AG04450 (cell line): ENCODE measurements at places on chromosomes 2 and 18. TPM values are rescaled to one million over a fixed set of nuclear protein-coding genes. Genes with fewer than 3 reads are reported as not detected.

The CNGA3 gene
- polyA plus RNA-seq: not detected in 2 replicates

The PROC gene
- polyA plus RNA-seq: not detected in 2 replicates

The SF3B6 gene
- 209 and 272 TPM in 2 replicates for polyA plus RNA-seq

The MC4R gene
- polyA plus RNA-seq: 0.06 TPM in 1 of 2 replicates, not detected in the other

The RBM45 gene
- polyA plus RNA-seq: 13.0 and 21.9 TPM in 2 replicates

The DAW1 gene
- polyA plus RNA-seq: 0.12 and 0.25 TPM in 2 replicates

The CHAC2 gene
- 2.4 and 3.6 TPM in 2 replicates for polyA plus RNA-seq

The CASP8 gene
- polyA plus RNA-seq: 17.4 and 20.8 TPM in 2 replicates

The GCG gene
- 0.27 TPM in 1 of 2 replicates, not detected in the other for polyA plus RNA-seq

The ITPRIPL1 gene
- polyA plus RNA-seq: 3.4 and 3.7 TPM in 2 replicates

The RIT2 gene
- not detected in 2 replicates for polyA plus RNA-seq

The DIPK1C gene
- not detected in 2 replicates for polyA plus RNA-seq

The OTOS gene
- polyA plus RNA-seq: not detected in 2 replicates

GRCh38 chr2:21972586-21972985 is 848.8 kb downstream of the TDRD15 start:
- no peak for DNase-seq

- no peak for DNase-seq
Measured at GRCh38 chr2:108825254-108825653, 38.7 kb downstream of the CCDC138 start.

DNA sequence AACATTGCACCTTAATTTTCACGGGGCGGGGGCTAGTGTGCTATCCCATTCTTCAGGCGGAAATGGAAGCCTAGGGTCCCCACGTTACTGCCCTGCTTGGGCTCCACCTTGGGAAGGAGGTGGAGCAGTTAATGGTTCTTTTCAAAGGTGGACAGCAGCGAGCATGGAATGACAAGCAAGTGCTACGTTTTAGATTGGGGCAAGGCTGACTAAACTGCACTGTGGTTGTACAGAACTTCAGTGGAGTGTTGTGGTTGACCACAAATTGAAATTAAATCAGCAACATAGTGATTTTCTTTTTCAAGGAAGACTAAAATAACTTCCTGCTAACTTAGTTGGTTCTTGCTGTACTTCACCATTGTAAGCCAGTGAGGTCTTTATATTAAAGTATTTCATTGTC is 47.0 kb downstream of the CHRNA1 start:
- DNase-seq: no peak

DNA sequence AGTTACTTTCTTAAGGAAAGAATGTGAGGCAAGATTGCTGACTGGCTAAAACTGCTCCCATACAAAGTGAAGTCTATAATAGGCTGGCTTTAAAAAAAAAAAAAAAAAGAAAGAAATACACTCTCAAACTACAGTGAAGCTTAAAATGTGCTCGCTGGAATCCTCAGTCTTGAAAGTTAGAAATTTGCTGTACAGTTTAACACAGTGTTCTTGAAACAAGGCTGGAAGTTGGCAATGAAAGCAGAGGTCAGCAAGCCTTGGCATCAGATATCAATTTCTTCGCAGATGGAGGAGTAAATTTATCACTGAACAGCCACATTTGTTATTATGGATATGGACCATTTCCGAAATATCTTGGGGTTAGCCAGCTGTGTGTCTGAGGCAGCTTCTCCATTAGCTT is 392.9 kb downstream of the ZNF516 start:
- DNase-seq: no peak

GRCh38 chr2:30239308-30239985 is 8.1 kb downstream of the LBH start:
- no peak for DNase-seq

- DNase-seq: no peak
Measured at GRCh38 chr2:165147186-165148045, 56.4 kb downstream of the SCN3A start.

- DNase-seq: no peak
Measured at GRCh38 chr2:88452980-88453582, 588 bp upstream of the FOXI3 start.

- no peak for DNase-seq
Measured at GRCh38 chr2:120547662-120548061, 188.0 kb upstream of the GLI2 start.

DNA sequence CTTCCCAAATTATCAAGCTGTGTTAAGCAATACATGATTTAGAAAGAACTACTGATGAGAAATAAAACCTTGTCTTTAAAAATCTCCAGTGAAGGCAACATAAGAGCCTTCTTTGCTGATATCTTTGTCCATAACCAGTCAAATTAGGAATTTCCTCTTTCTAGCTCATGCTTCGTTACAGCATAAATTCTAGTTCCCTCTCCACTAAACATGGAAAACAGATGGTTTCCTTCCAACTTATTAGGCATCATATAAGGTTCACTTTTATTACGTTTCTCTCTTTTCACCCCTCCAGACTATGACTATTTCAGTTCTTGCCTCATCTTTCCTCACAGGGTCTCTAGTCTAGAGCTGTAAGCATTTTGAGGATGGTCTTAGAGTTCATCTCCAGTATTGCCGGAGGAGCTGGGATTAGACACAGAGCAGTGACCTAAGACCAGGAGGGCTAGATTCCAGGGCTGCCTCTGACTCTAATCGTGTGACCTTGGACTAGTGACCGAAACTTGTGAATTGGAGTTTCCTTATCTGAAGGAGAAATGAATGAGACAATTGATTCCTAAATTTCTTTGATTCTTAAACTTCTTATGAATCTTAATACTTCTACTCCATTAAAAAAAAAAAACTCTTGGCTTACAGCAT is 195.5 kb upstream of the APCDD1 start:
- DNase-seq: no peak

GRCh38 chr2:140242889-140243288 is 1462.7 kb upstream of the NXPH2 start:
- no peak for DNase-seq

DNA sequence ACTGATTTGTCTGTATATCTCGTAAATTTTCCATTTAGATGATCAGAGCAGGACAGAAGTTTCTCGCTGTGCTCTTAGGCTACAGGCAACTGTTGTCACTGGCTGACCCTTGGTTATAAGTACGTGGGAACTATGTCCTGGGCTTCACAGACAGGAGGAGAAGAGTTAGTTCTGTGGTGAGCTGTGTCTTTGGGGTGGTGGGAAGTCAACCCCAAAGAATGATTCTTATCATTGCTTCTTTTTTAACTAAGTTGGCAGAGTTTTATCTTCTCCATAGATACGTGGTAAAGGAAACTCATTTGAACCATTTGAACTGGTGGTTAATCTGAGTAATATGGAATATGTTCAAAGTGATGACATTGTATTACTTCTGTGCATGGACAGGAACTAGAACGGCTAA is 230.6 kb upstream of the EPAS1 start:
- no peak for DNase-seq

DNA sequence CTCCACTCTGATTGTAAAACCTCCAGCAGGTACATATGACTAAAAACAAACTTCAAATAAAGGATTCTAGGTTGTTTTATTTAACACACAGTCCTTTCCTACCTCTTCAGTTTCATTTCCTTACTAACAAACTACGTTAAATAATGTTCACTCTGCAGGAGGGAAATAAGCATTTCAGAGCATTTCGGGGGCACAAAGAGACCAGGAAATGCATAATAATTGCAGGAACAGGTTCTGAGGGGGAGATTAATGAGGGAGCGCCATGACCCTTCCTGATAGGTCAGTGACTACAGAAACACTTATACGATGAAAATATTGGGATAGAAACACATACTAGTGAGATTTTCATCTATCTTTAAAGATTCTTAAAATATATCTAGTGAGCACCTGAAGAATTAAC is 416.6 kb downstream of the NRXN1 start:
- DNase-seq: no peak

GRCh38 chr2:223997938-223998337 is 40.7 kb downstream of the MRPL44 start:
- no peak for DNase-seq

GRCh38 chr18:6751222-6751621 is 21.7 kb downstream of the ARHGAP28 start:
- DNase-seq: no peak

DNA sequence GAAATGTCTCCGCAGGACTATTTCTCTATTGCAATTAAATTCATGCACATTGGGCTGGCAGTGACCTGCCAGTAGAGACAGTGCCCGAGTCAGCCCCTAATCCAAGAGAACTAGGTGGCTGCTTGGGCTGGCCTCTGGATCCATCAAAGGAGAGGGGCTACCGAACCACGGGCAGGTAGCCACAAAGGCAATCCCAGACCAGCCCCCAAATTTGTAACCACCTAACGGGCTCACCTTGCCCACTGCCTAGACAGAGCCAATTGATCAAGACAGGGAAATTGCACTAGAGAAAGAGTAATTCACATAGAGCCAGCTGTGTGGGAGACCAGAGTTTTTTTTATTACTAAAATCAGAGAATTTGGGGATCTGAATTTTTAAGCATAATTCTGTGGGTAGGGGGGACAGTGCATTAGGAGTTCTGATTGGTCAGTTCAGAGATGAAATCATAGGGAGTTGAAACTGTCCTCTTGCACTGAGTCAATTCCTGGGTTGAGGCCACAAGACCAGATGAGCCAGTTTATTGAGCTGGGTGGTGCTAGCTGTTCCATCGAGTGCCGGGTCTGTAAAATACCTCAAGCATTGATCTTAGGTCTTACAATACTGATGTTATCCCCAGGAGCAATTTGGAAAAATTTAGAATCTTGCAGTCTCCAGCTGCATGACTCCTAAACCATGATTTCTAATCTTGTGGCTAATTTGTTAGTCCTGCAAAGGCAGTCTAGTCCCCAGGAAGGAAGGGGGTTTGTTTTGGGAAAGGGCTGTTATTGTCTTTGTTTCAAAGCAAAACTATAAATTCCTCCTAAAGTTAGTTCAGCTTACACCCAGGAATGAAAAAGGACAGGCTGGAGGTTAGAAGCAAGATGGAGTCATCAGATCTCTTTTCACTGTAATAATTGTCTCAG is 260.4 kb upstream of the SP5 start:
- no peak for DNase-seq

- DNase-seq: no peak
Measured at GRCh38 chr2:199395311-199395710, 62.4 kb downstream of the SATB2 start.

- DNase-seq: no peak
Measured at GRCh38 chr18:8602040-8602439, 7.2 kb upstream of the RAB12 start.

DNA sequence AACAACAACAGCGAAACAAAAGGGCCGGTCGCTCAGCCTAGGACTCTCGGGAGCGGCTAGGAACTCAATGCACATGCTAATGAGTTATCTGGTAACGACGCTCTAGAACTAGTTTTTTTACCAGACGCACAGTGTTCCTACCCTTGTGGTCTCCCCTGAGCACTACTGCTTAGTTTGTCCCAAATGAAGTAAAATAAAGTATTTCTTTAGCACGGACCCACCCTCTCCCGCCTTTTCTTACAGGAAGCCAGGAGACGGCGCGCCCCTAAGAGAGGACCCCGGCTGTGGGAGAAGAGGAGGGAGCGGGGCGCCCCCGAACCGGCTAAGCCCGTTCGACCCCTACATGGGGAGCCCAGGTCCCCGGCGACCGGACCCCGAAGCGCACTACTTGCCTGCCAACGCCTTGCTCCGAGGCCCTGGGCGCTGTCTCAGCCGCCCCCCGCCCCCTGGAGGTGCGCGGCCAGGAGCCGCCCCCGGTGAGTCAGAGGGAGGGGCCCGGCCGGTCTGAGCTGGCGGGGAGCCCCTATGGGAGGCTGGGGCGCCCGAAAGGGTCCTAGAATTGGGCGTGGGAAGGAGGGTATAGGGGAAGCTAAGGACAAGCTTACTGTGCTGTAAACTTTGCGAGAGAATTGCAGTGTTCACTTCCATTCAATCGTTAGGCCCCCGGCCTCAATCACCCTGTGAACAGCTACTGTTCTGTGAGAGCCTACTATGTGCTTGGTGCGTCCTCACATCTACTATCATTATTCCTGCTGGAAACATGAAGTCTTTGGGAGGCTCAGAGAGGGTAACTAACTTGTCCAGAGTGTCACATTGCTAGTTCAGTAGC is 3.6 kb upstream of the CAPG start:
- DNase-seq: no peak

- DNase-seq: peak; percentile 29
Measured at GRCh38 chr2:235347691-235348090, 146.2 kb upstream of the AGAP1 start.

GRCh38 chr2:124913868-124914267 is 888.8 kb downstream of the CNTNAP5 start:
- DNase-seq: no peak

GRCh38 chr18:67134911-67135310 is 381.6 kb downstream of the DSEL start:
- no peak for DNase-seq

DNA sequence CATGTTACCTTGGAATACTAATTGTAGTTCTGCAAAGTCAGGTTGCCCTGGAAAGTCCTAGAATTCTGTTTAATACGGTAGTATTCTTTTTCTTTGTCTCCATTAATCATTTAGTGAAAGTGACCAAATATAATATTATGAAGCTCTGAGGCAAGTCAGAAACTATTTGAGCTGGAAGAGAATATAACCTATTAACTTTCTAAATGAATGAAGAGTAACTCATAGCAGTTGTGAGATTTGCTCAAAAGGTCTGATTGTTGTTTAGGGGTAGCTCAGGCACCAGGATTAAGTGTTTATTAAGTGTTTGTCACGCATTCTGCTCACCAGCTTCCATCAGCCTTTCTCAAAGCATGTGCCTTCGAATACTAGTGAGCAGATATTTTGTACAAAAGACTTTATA is 46.7 kb upstream of the SERPINE2 start:
- no peak for DNase-seq

GRCh38 chr2:218363736-218364135 is 7.1 kb downstream of the CATIP start:
- no peak for DNase-seq

DNA sequence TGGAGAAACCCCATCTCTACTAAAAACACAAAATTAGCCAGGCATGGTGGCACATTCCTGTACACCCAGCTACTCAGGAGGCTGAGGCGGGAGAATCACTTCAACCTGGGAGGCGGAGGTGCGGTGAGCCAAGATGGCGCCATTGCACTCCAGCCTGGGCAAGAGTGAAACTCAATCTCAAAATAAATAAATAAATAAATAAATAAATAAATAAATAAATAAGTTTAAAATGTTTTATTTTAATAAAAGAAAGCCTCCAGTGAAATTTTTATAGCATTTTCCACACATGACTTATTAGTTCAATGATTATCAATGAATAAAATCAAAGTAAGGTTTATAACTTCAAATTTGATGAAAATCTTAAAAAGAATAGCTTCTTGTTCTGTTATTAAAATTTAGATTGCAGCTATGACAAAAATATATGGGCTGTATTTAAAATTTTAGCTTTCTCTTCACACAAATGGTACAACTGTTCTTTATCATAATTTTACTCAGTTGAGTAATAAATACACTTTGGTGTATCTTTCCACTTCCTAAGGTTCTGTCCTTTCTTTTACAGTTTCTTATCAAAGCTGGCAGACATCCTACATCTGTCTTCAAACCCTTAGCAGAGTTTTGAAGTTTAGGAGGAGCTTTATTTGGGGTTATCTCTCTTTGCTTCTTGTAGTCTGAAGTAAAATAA is 78.4 kb upstream of the ZSWIM2 start:
- no peak for DNase-seq
